ENCODE measurements at places on chromosomes 2 and 18.
A peak's percentile ranks its signal among the peaks of the same experiment; 100 is the strongest.

- peak; percentile 41 for DNase-seq
Observed at GRCh38 chr2:208072250-208072892, 47.0 kb upstream of the PLEKHM3 start.

- DNase-seq, result no peak
Observed at GRCh38 chr2:19198381-19198780, 160.0 kb downstream of the OSR1 start.

GRCh38 chr2:58432491-58433170, 191.5 kb upstream of the FANCL start:
- DNase-seq, result no peak

DNA sequence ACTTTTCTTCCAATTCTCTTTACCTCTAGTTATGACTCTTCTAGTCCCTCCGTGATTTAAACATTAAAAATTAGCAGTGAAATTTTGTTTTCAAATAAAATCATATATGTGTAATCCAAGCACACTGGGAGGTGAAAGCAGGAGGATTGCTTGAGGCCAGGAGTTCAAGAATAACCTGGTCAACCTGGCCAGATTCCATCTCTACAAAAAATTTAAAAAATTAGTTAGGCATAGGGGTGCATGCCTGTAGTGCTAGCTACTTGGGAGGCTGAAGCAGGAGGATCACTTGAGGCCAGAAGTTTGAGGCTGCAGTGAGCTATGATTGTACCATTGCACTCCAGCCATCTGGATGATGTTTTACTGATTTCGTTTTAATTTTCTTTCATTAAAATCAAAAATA, 7.0 kb upstream of the VSNL1 start:
- DNase-seq, result no peak

- no peak for DNase-seq
Observed at GRCh38 chr18:45860492-45860891, 35.0 kb downstream of the SIGLEC15 start.

- DNase-seq, result no peak
Observed at GRCh38 chr2:97758131-97758705, 44.8 kb downstream of the ZAP70 start.

DNA sequence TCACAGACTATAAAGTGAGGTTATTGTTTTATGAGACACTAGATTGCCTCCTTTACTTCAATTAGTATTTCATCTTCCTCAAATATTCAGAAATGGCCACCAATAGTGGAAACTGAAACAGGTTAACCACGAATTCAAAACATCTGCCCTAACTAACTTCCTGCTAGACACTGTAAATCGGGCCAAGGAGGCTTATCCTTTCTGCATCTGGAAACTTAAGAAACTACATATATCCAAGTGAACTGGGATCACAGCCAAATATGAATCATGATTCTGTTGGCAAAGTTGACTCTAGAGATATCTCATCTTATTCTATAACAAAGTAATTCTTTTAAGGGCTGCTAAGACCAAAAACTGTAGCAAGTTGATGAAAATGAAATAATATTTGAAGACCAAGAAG, 136.6 kb upstream of the ZC3H15 start:
- no peak for DNase-seq

Data from T-helper 17 cell (primary cell).